ENCODE measurements at places on chromosomes 2 and 18.

DNA sequence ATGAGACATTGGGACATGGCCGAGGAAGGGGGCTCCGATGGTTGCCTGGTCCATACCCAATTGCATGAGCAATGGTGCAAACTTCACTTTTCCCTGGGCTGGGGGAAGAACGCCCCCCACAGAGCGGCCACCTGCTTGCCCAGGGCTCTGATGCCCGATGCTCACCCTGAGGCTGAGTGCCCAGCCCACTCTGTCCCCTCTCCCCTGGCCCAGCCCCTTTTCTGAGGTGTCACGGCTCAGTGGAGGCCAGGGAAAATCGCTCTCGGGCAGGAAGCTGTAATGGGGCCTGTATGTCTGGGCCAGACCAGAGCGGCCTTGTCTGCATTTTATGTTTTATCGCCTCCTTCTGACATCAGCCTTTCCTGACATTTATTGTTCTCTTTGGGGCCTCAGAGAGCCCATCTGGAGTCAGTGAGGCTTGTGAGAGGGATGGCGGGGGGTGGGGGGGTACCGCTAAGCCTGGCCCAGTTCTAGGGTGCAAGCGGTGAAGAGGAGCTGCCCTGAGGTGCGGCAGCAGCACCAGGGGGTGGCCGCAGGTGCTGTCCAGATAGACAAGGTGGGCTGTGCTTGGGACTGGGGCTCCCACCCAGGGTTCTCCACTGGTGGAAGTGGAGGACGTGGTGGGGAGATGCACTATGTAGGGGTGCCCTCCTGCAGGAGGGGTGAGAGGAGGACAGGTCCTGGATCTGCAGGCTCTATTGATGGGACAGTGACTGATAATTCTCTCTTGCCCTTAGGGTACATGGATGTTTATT, 46.2 kb downstream of the INHBB start:
- peak; percentile 9 for DNase-seq

GRCh38 chr2:173033084-173033483, 42.6 kb upstream of the MAP3K20 start:
- no peak for DNase-seq

DNA sequence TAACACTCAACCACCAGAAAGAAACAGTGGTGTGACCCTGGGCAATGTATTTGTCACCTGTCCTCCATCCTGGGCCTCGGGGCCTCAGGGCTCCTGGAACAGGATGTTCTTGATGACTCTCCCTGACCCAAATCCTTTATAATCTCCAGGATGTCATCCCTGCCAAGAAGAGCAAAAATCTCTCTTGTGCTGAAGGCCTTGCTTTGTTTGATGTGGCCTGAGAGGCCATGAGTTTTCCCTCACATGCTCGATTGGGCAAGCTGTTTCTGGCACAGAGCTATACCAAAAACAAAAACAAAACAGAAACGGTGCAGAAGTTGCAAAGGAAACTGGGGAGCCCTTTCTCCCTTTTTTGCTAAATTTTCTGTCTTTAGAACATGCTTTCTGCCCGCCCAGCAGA, 35.7 kb upstream of the ST3GAL5 start:
- DNase-seq = no peak

- no peak for DNase-seq
These were observed 281.2 kb upstream of the PARD3B start for GRCh38 chr2:204264085-204264553.

- no peak for DNase-seq
These were observed 62.9 kb downstream of the MTHFD2 start for GRCh38 chr2:74261204-74261864.

GRCh38 chr18:78595924-78596573, 383.6 kb upstream of the SALL3 start:
- no peak for DNase-seq

GRCh38 chr2:75637568-75637967, 9.0 kb upstream of the MRPL19 start:
- DNase-seq = no peak

DNA sequence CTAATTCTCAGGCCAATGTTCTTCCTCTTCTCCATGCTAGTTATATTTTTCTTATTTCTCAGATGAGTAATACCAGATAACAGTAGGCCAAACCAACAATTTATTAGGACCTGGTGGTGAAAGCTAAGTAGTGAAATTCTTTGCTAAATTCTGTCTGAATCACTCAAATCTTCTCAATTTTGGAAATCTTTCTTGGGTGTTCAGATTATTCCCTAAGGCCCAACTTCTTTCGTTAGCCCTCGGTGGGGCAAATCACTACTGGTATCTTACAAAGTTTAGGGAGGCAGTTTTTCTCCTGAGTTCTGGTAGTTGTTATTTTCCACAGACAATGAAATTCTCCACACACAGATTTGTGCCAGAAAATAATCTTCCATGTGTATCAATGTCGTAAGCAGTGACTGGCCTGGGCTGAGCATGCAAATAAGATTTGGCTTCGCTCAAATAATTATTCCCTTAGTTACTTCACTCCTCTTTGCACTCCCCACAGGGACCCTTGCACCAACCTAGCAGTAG, 443.5 kb upstream of the SLC14A2 start:
- DNase-seq = no peak

- DNase-seq = no peak
These were observed 52.7 kb upstream of the LAMA1 start for GRCh38 chr18:7170292-7170691.

DNA sequence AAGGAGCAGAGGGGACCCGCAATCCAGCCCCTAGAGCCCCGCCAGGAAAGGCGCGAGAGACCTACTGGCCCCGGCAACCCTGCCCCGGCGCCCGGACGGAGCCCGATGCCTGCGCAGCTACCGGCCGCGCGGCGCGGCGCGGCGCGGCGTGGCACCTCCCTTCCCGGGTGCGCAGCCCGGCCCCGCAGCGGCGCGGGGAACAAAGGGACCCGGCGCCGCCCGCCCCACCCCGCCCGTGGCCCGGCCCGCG, 307 bp downstream of the CDH2 start:
- DNase-seq = no peak

DNA sequence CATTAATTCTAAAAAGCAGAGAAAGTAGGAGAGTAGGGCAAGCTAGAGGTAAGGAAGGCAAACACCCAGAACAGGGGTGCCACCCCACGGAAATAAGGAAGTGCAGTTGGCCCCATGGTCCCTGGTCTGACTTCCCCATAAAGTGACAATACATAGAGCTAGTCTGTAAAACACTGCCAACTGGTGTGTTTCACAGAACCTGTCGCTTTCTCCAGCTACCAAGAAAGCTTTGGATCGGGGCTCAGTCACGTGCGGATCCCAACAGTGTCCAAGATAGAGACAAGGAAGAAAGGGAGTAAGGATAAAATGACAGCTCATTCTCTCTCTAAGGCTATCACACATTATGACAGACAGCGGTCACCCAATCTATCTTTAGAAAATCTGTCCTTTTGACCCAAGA, 36.4 kb downstream of the TBC1D8 start:
- no peak for DNase-seq

- DNase-seq = no peak
These were observed 159.4 kb downstream of the CCDC148 start for GRCh38 chr2:158297120-158297519.
